ENCODE measurements at places on chromosomes 7 and 10.

DNA sequence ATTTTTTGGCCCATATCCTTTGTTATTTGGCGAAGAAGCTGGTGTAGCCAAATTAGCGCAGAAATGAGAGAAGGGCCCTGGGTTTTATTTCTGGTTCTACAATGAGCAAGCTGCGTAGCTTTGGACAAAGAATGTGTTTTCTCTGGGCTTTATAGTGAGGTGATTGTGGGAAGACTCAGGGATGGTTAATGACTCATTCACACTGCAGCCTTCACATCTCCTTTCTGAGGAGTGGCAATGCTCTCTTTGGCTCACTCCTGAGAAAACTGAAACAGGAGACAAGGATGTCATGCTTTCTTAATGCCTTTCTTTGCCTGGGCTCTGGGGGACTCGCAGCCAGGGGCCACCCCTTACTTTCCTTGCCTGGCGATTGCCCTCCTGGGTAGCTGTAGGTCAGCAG lies 271.0 kb upstream of the PODXL start:
- no peak for DNase-seq

DNA sequence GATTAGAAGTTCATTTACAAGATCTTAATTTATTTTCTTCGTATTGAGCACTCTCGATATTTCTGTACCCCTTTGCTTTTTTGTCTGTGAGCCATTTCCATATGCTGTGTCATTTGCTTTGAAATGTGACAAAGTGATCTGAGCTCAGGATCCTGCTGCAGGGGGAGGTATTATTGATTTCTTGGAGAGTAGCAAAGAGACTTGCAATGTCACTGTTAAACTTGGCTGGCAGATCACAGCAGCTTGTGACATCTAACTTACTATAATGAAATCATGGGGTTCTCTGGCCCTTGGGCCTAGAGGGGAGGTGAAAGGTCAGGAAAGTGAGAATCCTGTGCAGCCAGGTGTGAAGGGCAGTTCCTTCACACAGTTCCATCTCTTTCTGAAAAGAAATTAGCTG lies 923.4 kb downstream of the REEP3 start:
- no peak for DNase-seq

DNA sequence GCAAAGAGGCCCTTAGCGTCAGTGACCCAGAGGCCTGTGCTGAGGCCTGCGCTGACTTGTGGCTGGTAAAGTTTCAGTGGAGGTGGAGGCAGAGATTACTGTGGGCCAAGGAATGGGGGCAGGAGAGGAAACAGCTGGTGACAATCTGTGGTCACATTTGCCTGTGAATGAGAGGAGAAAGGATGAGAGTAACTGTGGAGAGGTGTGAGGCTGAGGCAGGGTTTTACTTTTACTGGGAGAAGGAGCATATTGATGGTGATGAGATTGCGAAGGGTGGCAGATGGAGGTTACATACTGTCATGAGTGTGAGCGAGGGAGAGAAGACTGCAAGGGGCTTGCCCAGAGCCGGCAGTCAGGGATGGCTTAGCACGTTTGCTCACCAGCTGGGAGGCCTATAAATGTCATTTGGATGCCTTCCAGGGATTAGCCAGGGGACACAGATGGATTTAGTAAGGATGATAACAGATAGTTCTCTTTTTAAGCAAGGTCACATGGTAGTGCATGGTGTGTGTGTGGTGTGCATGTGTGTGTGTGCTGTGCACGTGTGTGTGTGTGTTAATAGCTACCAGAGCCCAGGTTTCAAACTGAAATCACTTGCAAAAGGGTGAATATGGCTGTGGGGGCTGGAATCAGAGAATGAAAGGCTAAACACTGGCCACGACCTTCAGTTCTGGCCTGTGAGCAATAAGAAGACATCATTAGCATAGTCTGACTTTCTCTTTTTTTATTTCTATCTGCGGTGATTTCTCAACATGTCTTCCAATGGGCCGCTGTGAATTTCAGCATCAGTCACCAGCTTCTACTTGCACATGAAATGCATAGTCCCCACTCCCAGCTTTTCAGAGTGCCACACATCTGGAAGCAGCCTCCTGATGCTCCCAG lies 291.5 kb upstream of the ZNF32 start:
- DNase-seq, result no peak

DNA sequence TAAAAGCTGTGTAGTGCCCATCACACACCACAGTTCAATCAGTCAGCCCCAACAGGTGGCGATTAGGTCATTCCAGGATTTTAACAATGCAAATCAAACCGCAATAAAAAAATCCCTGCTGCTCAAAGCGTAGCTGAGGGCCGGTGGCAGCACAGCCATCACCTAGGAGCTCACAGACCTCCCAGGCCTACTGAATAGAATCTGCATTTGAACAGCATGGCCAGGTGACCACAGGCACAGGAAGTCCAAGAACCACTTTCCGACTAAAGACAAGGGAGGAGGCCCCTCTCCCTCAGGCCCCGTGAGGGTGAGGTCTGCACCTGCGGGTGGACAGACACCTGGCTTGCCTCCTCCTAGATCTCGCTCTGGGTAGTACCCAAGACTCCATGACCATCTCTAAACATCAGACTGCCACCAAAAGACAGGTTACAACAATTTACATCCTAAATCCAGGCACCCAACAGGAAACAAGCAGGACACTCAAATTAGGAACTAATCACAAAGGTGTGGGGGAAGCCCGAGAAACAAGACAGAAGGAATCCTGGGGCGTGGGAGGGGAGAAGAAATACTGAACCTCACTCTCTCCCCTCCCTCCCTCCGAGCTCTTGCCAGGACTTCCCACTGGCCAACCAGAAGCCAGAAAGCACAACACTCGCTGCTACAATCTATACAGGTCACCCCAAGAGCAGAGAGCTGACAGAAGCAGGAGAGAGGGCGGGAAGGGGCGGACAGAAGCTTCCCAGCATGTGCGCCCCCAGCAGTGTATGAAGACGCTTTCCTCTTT lies 19.2 kb downstream of the GNA12 start:
- DNase-seq, result peak; percentile 20

DNA sequence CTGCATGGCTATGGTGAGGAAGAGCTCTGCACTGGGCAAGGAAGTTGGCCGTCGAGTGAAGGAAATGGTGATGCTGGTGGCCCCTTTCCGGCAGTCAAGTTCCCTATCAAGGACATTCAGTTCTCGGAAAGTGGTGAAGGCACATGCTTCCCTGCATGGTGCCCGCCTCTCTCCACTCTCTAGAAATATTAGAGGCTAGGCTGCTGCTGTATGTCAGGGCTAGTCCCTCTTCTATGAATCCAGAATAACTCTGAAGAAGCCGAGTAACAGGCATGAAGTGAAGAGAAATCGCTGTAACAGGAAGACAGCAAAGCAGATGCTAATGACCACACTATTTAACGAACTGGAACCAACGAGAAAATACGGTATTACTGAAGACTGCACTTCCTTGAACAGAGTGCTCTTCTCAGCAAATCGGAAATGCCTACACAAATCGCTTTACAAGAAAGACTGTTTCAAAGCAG lies 5.4 kb downstream of the IDI1 start:
- DNase-seq, result no peak

- no peak for DNase-seq
Observed at GRCh38 chr7:34096777-34097176, 191.4 kb downstream of the BMPER start.

- DNase-seq, result no peak
Observed at GRCh38 chr10:120508393-120508792, 51.4 kb downstream of the PLPP4 start.

DNA sequence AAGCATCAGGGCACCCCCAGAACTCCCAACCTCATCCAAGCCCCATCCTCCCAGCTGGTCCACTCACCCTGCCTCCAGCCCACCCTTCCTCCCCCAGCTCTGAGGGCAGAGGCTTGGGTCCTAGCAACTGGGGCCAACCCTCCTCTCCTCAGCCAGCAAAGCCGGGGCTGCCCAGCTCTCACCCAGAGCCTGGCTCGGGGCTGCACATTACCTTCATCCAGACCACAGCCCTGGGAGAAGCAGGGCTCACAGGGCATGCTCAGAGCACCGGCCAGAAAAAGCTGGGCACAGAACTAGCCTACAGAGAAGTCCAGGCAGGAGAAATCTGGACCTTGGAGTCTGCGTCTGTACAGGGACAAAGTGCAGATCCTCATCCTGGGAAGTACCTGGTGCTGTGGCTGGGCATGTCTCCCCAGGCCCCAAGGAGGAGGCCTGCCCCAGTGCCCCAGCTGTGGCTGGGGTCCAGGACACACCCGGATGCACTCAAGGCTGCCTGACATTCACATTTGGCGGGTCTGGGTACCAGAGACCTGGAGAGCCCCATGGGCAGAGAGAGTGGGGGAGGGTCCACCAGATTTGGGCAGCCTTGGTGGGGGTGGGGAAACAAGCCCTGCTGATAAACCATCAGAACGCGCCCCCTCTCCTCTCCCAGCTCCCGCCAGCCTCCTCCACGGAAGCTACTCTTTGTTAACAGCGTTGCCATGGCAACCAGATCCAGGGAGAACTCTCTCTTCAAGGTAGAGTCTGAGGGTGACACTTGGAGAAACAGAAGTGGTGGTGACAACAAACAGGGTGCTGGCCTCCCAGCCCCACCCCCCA lies 5.1 kb downstream of the RASGEF1A start:
- no peak for DNase-seq

GRCh38 chr10:70551466-70551865 lies 51.1 kb downstream of the PRF1 start:
- no peak for DNase-seq

GRCh38 chr7:149497467-149498261 lies at the start of gene ZNF746:
ZNF746 (minus strand) TSS chr7:149497809; CDS start chr7:149497536, 273 bp downstream.
- peak; percentile 88 for DNase-seq
